ENCODE measurements at places on chromosomes 12 and 14.

DNA sequence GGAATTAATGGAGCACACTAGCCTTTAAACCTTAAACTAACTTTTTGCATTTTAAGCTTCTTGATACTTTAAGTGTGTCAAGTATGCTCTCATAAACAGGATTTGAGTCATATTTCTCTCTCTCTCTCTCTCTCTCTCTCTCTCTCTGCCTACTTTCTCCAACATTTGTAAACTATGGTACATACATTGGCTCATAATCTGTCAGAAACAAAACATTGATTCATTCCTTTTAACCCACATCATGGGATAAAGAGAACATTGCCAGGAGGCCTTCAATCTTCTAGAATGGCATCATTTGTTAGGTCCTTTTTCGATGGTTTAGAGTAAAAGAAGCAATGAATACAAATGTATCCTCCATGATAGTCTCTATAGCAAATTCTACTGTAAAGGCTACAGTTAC, 81.6 kb upstream of the RERGL start:
- DNase-seq = no peak

DNA sequence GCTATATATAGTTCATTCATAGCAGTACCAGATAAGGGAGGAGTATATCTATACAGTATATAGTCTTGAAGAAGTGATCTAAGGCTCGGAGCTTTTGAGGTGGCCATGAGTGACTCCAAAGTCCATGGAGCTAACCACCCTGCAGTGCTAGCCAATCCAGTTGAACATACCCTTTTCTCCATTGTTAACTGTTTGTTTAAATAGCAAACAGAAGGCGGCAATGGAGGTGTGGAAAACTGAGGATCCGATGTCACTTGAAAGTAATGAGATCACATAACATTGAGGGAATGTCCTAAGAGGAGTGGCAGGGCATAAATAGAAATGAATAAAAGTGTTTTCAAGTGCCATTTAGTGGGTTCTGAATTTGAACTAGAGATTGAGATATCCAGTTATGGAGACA, 12.4 kb upstream of the SNAPC1 start:
- DNase-seq = no peak

- DNase-seq = no peak
Measured at GRCh38 chr14:69314327-69314726, 54.4 kb downstream of the GALNT16 start.

- DNase-seq = no peak
Measured at GRCh38 chr14:90643982-90644670, 172.1 kb downstream of the TTC7B start.

- no peak for DNase-seq
Measured at GRCh38 chr14:22388669-22389595, 200.1 kb downstream of the DAD1 start.

DNA sequence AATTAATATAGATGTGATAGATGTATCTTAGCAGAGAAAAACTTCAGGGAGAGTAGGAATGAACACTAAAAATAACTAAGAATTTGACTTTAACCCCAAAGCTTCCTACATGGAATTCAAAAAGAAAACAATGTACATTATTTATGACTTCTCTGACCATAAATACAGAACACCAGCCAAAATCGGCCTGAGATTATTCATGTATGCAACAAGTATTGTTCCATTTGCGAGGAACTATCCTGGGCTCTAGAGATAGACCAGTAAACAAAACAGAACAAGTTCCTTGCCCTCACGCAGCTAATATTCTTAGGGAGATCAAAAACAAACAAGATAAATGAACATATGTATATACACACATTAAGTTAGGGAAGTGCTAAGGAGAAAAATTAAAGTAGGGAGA, 432.3 kb upstream of the SOX5 start:
- DNase-seq = no peak

- DNase-seq = no peak
Measured at GRCh38 chr12:20585913-20586312, 109.2 kb upstream of the SLCO1C1 start.

GRCh38 chr12:56898938-56899337, 35.3 kb downstream of the SDR9C7 start:
- DNase-seq = no peak

GRCh38 chr14:33857650-33858049, 93.2 kb downstream of the EGLN3 start:
- DNase-seq = no peak

- DNase-seq = no peak
Measured at GRCh38 chr14:100846309-100846859, 20.5 kb downstream of the MEG3 start.

GRCh38 chr12:72271451-72272090, 599 bp upstream of the TRHDE start:
- DNase-seq = no peak

- DNase-seq = no peak
Measured at GRCh38 chr12:88431246-88431645, 149.0 kb downstream of the KITLG start.

GRCh38 chr12:91836696-91837095, 308.9 kb downstream of the BTG1 start:
- DNase-seq = no peak

DNA sequence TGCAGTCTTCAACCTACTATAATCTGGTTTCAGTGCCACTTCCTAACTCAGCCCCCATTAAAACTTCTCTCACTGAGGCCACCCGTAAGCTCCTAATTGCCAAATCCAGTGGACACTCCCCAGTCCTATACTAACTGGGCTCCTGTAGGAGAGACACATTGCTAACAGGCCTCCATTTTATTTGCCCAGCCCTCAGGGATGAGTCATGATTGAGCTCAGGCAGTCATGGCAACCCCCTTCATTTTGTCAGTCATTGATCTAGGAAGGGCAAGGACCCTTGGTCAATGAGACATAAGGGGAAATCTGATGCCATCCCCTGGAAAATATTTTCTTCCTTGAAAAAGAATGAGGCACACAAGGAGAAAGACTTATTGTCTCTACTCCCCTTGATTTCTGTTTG, 70.1 kb upstream of the HIF1A start:
- no peak for DNase-seq

- no peak for DNase-seq
Measured at GRCh38 chr12:15092826-15093225, 120.0 kb downstream of the PDE6H start.

GRCh38 chr14:63654346-63654745, 12.7 kb upstream of the WDR89 start:
- DNase-seq = no peak

DNA sequence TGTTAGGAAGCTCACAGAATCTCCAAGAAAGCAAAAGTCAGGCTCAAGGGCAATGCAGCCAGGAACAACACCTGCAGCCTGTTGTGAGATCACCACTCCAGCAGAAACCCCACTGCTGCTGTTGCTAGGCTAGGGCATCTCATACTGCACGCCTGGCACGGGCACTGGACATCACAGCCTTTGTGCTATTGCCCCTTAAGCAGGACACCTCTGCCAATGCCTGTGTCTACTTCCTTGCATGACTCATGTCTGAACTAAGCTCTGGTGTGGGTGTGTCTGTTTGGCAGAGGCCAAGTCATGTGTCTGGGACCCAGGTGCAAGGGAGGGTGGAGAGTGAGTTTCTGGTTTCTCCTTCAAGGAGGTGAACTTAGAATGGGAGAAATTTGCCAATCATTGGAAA, 10.0 kb upstream of the DDX47 start:
- no peak for DNase-seq

- DNase-seq = no peak
Measured at GRCh38 chr14:23148591-23149249, 29.7 kb upstream of the CEBPE start.

GRCh38 chr12:44812062-44812461, 64.1 kb downstream of the NELL2 start:
- peak; percentile 29 for DNase-seq

DNA sequence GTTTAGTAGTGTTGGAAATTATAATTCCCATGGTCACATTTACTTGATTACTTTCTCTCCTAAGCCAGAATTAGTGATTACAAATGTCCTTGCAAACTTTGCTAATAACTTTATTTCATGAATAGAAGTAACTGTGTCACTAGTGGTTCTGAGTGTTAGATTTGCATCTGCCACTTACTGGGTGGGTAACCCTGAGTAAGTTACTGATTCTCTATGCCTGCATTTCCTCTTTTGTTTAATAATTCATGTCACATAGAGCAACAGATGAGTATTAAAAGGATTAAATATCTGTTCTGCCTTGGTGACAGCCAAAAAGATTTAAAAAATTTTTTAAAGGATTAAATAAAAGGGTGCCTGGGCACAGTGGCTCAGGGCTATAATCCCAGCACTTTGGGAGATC, 78.6 kb downstream of the BHLHE41 start:
- no peak for DNase-seq

DNA sequence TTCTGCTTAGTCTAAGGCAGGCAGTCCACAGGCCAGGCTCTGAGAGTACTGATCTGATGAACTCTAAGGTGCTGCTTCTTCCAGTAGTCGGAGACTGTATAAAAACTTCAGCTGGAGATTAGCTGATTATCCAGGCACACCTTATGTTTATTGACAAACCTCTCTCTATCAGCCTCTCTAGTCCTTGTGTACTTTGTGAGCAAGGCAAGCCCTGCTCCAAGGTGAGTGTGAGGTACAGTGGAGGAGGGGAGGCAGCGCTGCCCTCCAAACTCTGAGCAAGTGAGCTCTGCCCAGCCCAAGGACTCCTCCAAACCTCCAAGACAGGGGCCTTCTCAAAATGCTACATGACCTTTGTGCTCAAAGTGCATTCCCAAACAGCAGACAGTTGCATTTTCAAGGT, 95.9 kb upstream of the CDKN3 start:
- DNase-seq = no peak

Measured in activated gamma-delta T cell treated with anti-CD3 and anti-CD28 coated beads, Interleukin-2, amount 50 U/mL, for 16 hours (primary cell).